ENCODE measurements at places on chromosomes 2 and 18. TPM values are rescaled to one million over a fixed set of nuclear protein-coding genes. Genes with fewer than 3 reads are reported as not detected.

Gene RAB27B
- total RNA-seq = 0.43 TPM

Gene TLX2
- not detected for total RNA-seq

Gene NT5C1B
- not detected for total RNA-seq

Gene GCG
- not detected for total RNA-seq

Gene DLGAP1
- 18.5 TPM for total RNA-seq

Gene TUBA4A
- total RNA-seq = 0.56 TPM

Gene CELF4
- 1.8 TPM for total RNA-seq

Gene KIF1A
- total RNA-seq = 41.1 TPM

Gene NXPH2
- total RNA-seq = 4.3 TPM

Gene PRSS56
- not detected for total RNA-seq

Gene GAL3ST2
- total RNA-seq = 0.09 TPM

Gene SLC23A3
- total RNA-seq = 1.4 TPM

Gene AFF3
- 0.56 TPM for total RNA-seq

Gene EPB41L3
- 1.7 TPM for total RNA-seq

Gene RESP18
- not detected for total RNA-seq

Gene TMEM198
- total RNA-seq = 0.79 TPM

Gene SLC5A7
- 0.04 TPM for total RNA-seq

Gene PPP1CB
- 244 TPM for total RNA-seq

Gene NPPC
- not detected for total RNA-seq

DNA sequence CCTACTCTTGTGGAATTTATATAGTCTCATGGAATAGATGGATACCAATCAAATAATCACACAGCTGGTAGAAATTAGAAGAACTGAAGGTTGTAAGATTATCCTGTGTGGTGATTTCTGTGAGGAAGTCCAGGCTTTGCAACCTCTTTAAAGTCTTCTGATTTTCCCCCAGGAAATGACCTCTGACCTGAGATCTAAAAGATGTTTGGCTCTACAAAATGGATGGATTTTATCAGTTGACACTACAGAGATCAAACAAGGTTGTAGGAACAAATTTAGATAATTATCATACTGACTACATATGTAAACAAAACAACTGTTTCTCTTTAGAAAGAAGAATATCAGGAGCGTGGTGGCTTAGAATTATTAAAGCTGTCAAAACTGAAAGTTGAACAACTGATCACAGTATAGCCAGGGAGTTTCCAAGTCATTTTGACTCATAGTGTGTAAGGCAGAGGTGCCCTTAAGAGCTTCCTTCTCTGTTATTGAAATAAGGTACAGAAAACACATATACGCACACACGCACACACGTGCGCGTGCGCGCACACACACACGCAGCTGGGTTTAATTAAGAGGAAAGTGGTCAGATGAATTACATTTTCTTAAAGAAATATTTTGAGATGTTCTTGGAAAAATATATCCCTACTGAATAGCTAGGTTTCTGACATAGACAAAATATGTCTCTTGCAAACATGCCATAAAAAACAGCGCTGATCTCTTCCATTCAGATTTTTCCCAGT, 35.5 kb upstream of the PELI1 start:
- no peaks in the 10 kb centered on the region for H3K4me1 ChIP-seq
- no peak overlapping the region for H3K27ac ChIP-seq
- H3K36me3 ChIP-seq = no peaks in the 10 kb centered on the region
- no peaks in the 10 kb centered on the region for H3K27me3 ChIP-seq

GRCh38 chr18:41150316-41150715, 804.7 kb upstream of the PIK3C3 start:
- no peak for DNase-seq
- no peaks in the 10 kb centered on the region for H3K36me3 ChIP-seq
- no peak overlapping the region for H3K27ac ChIP-seq
- peaks cover 39% of the 10 kb centered on the region for H3K4me1 ChIP-seq
- H3K27me3 ChIP-seq = no peaks in the 10 kb centered on the region

DNA sequence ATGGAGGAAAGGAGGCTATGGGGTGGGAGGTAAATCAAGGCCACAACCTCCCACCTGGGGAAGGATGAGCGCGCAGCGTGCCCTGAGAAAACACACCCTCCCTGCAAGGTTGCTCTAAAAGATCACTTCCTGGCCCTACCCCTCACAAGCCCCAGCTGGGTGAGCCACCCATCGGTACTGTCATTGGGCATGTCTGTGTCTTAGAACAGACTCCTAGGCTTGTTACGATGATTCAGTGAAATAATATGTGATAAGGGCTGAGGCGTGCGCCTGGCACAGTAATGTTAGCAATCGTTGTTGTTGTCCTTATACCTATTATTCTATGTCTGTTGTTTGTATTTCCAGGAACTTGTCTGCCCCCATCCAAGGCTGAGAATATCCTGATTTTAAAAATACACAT, 175.1 kb downstream of the ZFP36L2 start:
- H3K27me3 ChIP-seq = no peaks in the 10 kb centered on the region
- no peak overlapping the region for H3K27ac ChIP-seq
- no peaks in the 10 kb centered on the region for H3K36me3 ChIP-seq
- peaks cover 34% of the 10 kb centered on the region for H3K4me1 ChIP-seq

GRCh38 chr2:170292415-170292814, 114.5 kb downstream of the MYO3B start:
- H3K27ac ChIP-seq = no peak overlapping the region
- no peaks in the 10 kb centered on the region for H3K4me1 ChIP-seq
- H3K27me3 ChIP-seq = no peaks in the 10 kb centered on the region
- H3K4me3 ChIP-seq = no peak overlapping the region
- DNase-seq = no peak

DNA sequence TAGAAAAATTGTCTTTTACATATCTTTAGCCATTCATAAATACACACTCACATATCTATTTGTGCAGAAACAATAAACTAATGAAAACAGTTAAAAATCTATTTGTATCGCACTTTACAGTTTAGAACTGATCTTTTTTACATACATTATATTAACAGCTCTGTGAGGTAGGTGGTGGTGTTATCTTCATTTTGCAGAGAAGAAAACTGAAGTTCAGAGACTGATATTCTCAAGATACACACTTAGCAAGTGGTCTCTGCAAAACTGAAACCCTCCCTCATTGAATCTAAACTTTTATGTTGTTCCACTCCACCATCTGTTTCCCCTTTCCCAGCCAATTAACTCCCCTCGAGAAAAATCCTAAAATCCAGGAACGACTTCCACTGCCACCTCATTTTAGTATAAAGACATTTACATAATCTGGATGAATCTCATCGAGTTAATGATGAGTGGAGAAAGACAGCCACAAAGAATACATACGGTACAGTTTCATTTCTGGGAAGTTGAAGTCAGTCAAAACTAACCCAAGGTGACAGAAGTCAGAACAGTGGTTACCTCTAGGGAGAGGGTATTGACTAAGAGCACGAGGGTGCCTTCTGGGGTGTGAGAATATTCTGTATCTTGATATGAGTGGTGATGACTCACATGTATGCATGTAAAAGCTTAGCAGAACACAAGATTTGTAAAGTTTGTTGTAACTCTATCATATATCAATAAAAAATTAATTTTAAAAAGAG, 524.2 kb upstream of the TCF4 start:
- no peak overlapping the region for H3K4me3 ChIP-seq
- no peaks in the 10 kb centered on the region for H3K4me1 ChIP-seq
- H3K36me3 ChIP-seq = no peaks in the 10 kb centered on the region
- H3K27me3 ChIP-seq = no peaks in the 10 kb centered on the region

- H3K4me1 ChIP-seq = peaks cover 42% of the 10 kb centered on the region
- no peak overlapping the region for H3K27ac ChIP-seq
- no peaks in the 10 kb centered on the region for H3K36me3 ChIP-seq
- DNase-seq = no peak
- H3K4me3 ChIP-seq = no peak overlapping the region
Measured at GRCh38 chr2:120855855-120856405, 120.3 kb downstream of the GLI2 start.

GRCh38 chr2:53183581-53183980, 584.0 kb upstream of the CHAC2 start:
- H3K27ac ChIP-seq = peak overlapping the region; percentile 23
- peaks cover 18% of the 10 kb centered on the region for H3K4me1 ChIP-seq
- no peaks in the 10 kb centered on the region for H3K36me3 ChIP-seq
- DNase-seq = peak; percentile 59

GRCh38 chr2:234313558-234313957, 183.3 kb downstream of the ARL4C start:
- H3K36me3 ChIP-seq = no peaks in the 10 kb centered on the region
- no peak overlapping the region for H3K27ac ChIP-seq
- DNase-seq = no peak
- peaks cover 7% of the 10 kb centered on the region for H3K4me1 ChIP-seq
- no peaks in the 10 kb centered on the region for H3K27me3 ChIP-seq

GRCh38 chr2:123656590-123656989, 368.5 kb upstream of the CNTNAP5 start:
- no peaks in the 10 kb centered on the region for H3K27me3 ChIP-seq
- no peak overlapping the region for H3K4me3 ChIP-seq
- no peak overlapping the region for H3K27ac ChIP-seq
- H3K4me1 ChIP-seq = no peaks in the 10 kb centered on the region
- no peak for DNase-seq
- H3K36me3 ChIP-seq = no peaks in the 10 kb centered on the region

GRCh38 chr2:72012886-72013574, 134.6 kb downstream of the CYP26B1 start:
- H3K4me1 ChIP-seq = no peaks in the 10 kb centered on the region
- H3K36me3 ChIP-seq = no peaks in the 10 kb centered on the region
- no peaks in the 10 kb centered on the region for H3K27me3 ChIP-seq
- DNase-seq = no peak
- H3K4me3 ChIP-seq = no peak overlapping the region

- no peak overlapping the region for H3K4me3 ChIP-seq
- no peaks in the 10 kb centered on the region for H3K4me1 ChIP-seq
- H3K27me3 ChIP-seq = no peaks in the 10 kb centered on the region
Measured at GRCh38 chr2:156673333-156673615, 237.1 kb downstream of the GPD2 start.

- H3K4me1 ChIP-seq = peaks cover 11% of the 10 kb centered on the region
- no peak overlapping the region for H3K4me3 ChIP-seq
- H3K27me3 ChIP-seq = no peaks in the 10 kb centered on the region
- DNase-seq = no peak
- H3K36me3 ChIP-seq = no peaks in the 10 kb centered on the region
Measured at GRCh38 chr2:202090530-202090929, 17.5 kb downstream of the KIAA2012 start.

DNA sequence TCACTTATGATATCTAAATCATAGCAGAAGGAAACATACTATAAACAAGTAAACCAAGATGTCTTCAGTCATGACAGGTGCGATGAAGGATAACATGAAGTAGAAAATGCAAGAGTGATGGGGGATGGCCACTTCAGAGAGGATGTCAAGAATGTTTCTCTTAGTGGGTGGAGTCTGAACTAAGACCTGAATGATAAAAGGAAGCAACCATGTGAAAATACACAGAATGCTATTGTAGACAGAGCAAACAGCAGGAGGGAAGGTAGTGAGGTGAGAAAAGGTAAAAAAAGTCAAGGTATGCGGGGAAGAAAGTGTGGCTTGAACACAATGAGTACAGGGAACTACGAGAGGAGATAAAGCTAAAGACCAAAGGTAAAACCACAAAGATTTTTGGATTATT, 341.6 kb downstream of the FBXO15 start:
- no peak overlapping the region for H3K27ac ChIP-seq
- no peaks in the 10 kb centered on the region for H3K36me3 ChIP-seq
- no peak overlapping the region for H3K4me3 ChIP-seq
- no peaks in the 10 kb centered on the region for H3K4me1 ChIP-seq
- DNase-seq = no peak

GRCh38 chr2:69046221-69046662, 33.3 kb downstream of the ANTXR1 start:
- H3K36me3 ChIP-seq = no peaks in the 10 kb centered on the region
- no peaks in the 10 kb centered on the region for H3K27me3 ChIP-seq
- H3K4me1 ChIP-seq = no peaks in the 10 kb centered on the region
- no peak overlapping the region for H3K27ac ChIP-seq

DNA sequence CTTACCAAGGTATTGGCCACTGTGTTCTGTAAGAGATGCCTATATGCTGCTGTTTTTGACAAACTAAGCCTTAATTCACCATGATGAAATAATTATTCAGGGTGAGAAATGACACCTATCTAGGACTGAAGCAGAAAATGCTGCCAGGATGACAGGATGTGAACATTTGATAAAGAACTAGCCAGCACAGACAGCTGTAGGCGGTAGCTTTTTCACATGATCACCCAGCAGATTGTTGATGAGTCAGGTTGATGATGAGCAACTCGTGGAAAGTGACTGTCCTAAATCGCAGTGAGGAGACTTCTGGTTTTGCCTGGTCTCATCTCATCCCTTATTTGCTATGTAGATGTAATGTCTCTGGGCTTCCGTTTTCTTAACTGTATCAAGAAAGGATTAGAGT, 144.1 kb downstream of the PRPF40A start:
- H3K27me3 ChIP-seq = no peaks in the 10 kb centered on the region
- DNase-seq = no peak
- H3K36me3 ChIP-seq = no peaks in the 10 kb centered on the region
- no peak overlapping the region for H3K27ac ChIP-seq

DNA sequence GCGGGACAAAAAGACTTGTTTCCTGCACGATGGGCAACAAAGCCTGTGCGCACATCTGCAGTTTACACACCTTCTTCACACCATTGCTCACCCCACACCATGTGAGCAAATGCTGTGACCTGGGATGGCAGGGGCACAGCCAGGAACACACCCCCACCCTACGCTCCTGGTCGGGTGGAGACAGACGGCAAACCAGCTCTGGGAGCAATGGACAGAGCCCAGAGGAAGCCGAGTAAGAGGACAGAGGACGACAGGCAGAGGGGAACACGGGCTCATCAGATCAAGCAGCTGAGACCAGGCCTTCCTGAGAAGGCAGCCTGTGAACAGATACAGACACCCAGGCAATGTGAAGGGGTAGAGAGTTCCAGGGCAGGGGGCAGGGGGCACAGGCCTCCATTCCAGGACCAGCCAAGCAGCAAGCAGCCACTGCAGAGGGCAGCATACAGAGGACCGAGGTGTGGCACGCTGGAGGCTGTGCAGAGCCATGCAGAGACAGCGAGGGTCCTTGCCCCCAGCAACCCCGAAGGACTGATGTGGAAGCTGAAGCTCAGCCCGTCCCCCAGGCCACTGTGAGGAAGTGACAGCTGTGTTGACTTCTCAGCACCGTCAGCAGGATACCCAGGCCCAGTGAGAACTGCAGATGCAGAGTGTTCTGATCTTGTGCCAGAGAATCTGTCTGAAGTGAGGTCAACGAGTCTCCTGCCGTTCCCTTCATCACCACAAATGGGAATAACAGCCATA, 46.2 kb downstream of the PARD6G start:
- H3K27ac ChIP-seq = peak overlapping the region; percentile 18
- DNase-seq = no peak
- no peaks in the 10 kb centered on the region for H3K36me3 ChIP-seq
- H3K27me3 ChIP-seq = no peaks in the 10 kb centered on the region
- H3K4me3 ChIP-seq = no peak overlapping the region

DNA sequence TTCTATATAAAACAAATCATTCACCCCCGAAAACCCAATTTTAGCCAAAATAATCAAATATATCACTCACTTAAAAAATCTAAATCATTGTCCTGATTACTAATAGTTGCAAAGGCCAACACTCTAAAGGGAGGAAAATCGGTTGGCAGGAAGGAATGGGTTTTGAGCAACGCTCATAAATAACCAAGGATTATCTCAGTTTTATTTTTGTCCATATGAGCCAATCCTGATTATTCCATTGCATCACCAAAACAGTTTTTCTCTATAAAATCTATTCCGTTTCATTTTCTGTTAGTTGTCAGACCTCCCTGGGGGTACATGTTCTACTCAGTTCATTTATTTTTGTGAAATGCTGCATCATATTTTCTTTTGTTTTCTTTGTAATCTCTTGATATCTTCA, 174.1 kb downstream of the LRATD1 start:
- no peaks in the 10 kb centered on the region for H3K4me1 ChIP-seq
- H3K27ac ChIP-seq = no peak overlapping the region
- no peak overlapping the region for H3K4me3 ChIP-seq
- no peaks in the 10 kb centered on the region for H3K27me3 ChIP-seq
- no peaks in the 10 kb centered on the region for H3K36me3 ChIP-seq

All from neural progenitor cell (in vitro differentiated cells).